ENCODE measurements at places on chromosomes 5 and 9. TPM values are rescaled to one million over a fixed set of nuclear protein-coding genes. Genes with fewer than 3 reads are reported as not detected.
A peak's percentile ranks its signal among the peaks of the same experiment; 100 is the strongest.

DNA sequence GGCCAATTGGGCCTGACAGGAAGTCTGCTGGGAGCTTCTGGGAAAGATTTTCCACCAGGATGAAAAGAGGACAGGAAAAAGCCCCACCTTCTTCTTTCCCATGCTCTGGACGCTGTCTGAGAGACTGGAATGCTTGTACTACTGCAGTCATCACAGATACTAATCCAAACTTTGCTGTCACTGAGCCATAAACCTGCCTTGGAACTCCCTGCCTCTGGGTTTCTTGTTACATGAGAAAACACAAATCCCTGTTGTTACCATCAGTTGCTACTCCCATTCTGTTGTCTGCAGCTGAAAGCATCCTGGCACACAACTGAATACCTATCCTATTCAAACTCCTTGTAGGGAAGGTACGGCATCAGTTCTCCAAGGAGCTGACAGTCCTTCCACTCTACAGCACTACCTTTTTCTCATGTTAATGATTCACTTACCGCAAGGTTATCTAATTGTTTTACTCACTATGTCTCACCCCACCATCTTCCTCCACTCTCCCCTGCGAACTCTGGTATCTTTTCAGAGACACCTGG is 167.5 kb downstream of the CDK5RAP2 start:
- no peak for DNase-seq
- no peak overlapping the region for H3K4me3 ChIP-seq
- peaks cover 26% of the 10 kb centered on the region for H3K36me3 ChIP-seq
- no peaks in the 10 kb centered on the region for H3K4me1 ChIP-seq
- no peak overlapping the region for H3K27ac ChIP-seq
- H3K27me3 ChIP-seq, result no peaks in the 10 kb centered on the region

DNA sequence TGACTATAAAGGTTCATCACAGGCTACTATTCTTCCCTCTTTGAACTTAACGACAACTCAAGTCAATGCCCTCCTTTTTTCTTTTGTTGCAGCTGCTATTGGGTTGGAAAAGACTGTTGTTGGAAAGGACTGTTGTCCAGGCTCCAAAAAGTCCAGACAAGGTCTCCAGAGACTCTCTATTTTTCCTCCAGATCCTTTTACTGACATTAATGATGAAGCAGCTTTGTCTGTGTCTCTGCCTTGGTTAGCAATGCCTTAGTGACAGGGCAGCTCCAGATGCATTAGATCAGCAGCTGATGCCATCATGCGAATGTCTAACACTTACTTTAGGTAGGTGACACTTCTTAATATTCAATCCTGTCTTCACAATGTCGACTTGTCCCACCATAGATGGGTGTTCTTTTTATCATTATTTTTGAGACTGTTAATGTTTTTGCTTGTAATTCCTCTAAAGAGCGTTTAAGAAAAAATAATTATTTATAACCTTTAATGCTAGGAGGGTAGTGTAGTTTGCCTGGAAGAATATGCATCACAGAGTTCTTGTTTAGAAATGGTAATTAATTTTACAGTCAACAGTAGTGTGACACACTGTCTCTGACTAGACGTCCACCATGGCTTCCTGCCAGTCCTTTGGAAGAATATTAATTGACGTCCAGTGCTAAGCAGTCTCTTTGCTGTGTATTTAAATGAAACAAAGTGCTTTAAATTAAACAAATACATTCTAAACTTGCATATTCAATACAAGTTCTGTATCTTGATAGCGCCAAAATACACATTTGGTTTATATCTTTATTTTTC is 492.2 kb downstream of the NR2F1-AS1 start:
- peak; percentile 42 for DNase-seq
- H3K27ac ChIP-seq, result no peak overlapping the region
- no peak overlapping the region for H3K4me3 ChIP-seq
- no peaks in the 10 kb centered on the region for H3K27me3 ChIP-seq
- no peaks in the 10 kb centered on the region for H3K36me3 ChIP-seq

DNA sequence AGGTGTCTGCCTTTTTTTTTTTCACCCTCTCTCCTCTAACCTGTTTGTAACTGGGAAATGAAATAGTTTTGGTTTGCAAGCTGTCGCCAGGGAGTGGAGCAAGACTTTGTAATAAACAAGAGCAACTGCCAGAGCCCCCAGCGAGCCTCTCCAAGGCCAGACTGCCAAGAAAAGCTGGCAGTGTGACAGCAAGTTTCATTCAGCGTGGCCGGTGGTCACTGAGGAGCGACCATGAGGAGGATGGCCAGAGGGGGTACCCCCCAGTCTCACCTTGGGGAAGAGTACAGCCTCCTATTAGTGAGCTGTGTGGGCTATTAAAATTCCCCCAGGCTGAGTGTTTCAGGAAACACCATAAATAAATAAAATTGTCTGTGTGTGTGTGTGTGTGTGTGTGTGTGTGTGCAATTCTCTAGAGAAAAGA is 49.9 kb downstream of the ZFAND5 start:
- DNase-seq, result peak; percentile 96
- no peaks in the 10 kb centered on the region for H3K36me3 ChIP-seq
- no peaks in the 10 kb centered on the region for H3K27me3 ChIP-seq
- peaks cover 8% of the 10 kb centered on the region for H3K4me1 ChIP-seq
- peak overlapping the region; percentile 51 for H3K27ac ChIP-seq

The CMBL gene
- 14.6 TPM for total RNA-seq

- no peak overlapping the region for H3K4me3 ChIP-seq
- DNase-seq, result no peak
- peaks cover 27% of the 10 kb centered on the region for H3K4me1 ChIP-seq
- no peaks in the 10 kb centered on the region for H3K27me3 ChIP-seq
- no peak overlapping the region for H3K27ac ChIP-seq
Measured at GRCh38 chr5:59090323-59090722, 507.4 kb downstream of the RAB3C start.

- H3K4me3 ChIP-seq, result no peak overlapping the region
- H3K27me3 ChIP-seq, result peaks cover 5% of the 10 kb centered on the region
- H3K4me1 ChIP-seq, result no peaks in the 10 kb centered on the region
- DNase-seq, result peak; percentile 36
- H3K36me3 ChIP-seq, result peaks cover 3% of the 10 kb centered on the region
Measured at GRCh38 chr5:5492087-5492933, 69.8 kb downstream of the ICE1 start.

GRCh38 chr9:2785060-2785950 is 58.6 kb downstream of the PUM3 start:
- H3K36me3 ChIP-seq, result no peaks in the 10 kb centered on the region
- DNase-seq, result peak; percentile 90

- peak; percentile 24 for DNase-seq
- no peaks in the 10 kb centered on the region for H3K27me3 ChIP-seq
- no peak overlapping the region for H3K27ac ChIP-seq
- H3K4me3 ChIP-seq, result no peak overlapping the region
Measured at GRCh38 chr9:69104830-69105527, 69.1 kb upstream of the TJP2 start.

- H3K27me3 ChIP-seq, result no peaks in the 10 kb centered on the region
- peaks cover 3% of the 10 kb centered on the region for H3K36me3 ChIP-seq
- no peak overlapping the region for H3K27ac ChIP-seq
- DNase-seq, result no peak
Measured at GRCh38 chr9:127776924-127777289, 1.6 kb downstream of the SH2D3C start.

DNA sequence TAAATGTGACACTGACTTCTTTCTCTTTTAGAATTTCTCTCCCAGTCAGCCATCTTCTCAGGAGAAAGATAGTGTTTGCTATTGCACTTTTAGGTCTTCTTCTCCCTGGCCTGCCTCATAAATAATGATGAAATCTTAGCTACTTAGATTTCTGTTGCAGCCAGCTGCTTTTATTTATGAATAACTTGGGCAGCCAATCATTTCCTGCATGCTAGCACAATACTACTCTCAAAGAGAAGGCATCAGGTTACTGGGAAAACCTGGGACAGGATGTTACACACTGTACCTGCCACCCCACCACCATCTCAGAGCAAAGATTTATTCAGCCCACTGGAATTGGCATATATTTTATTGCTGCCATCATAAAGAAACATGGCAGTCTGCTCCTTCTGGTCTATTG is 266.6 kb downstream of the PRELID2 start:
- no peaks in the 10 kb centered on the region for H3K36me3 ChIP-seq
- H3K4me1 ChIP-seq, result no peaks in the 10 kb centered on the region
- no peak for DNase-seq
- H3K27me3 ChIP-seq, result no peaks in the 10 kb centered on the region
- no peak overlapping the region for H3K27ac ChIP-seq
